Thoracic aorta (tissue), 2 donors: ENCODE measurements at places on chromosomes 11 and 22. TPM values are rescaled to one million over a fixed set of nuclear protein-coding genes. Genes with fewer than 3 reads are reported as not detected.

The GVQW3 gene
- total RNA-seq: 3.2 TPM

The MFRP gene
- not detected for total RNA-seq

The ARRB1 gene
- 30.6 TPM for total RNA-seq

DNA sequence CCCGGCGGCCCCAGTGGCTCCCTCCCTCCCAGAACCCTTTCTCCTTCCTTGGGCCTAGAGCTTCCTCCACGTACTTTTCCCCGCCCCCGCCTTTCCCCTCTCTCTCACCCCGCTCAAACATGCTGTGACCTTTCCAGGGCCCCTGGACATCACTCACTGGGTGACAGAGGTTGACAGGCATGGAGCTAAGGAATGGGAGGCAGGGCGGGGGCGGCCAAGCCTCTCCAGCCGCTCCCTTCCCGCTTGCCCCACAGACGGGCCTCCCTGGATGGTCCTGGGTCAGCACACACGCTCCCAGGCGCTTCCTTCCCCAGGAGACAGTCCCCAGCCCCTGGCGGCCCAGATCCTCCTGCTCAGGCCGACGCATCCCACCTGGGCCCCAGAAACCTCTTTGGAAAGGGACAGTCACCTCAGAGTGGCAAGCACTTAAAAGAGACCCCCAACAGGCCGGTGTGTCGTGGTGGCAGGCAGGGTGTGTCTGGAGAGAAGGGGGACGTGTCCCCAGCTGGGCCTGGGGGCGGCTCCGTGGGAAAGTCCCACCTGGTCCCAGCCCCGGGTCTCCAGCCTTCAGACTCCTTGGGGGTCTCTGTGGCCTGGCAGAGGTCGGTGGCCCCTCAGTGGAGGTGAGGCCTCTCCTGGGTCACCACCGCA is 8.8 kb downstream of the H19 start:
- no peak for DNase-seq
- H3K36me3 ChIP-seq: no peaks in the 10 kb centered on the region
- H3K27ac ChIP-seq: no peak overlapping the region
- H3K4me1 ChIP-seq: no peaks in the 10 kb centered on the region

GRCh38 chr22:45960477-45961386 is 16.2 kb downstream of the WNT7B start:
- H3K4me3 ChIP-seq: no peak overlapping the region
- no peak overlapping the region for H3K27ac ChIP-seq
- no peaks in the 10 kb centered on the region for H3K36me3 ChIP-seq
- H3K27me3 ChIP-seq: no peaks in the 10 kb centered on the region
- H3K4me1 ChIP-seq: no peaks in the 10 kb centered on the region

- no peak for DNase-seq
- no peak overlapping the region for H3K4me3 ChIP-seq
- no peaks in the 10 kb centered on the region for H3K4me1 ChIP-seq
- no peaks in the 10 kb centered on the region for H3K27me3 ChIP-seq
- no peaks in the 10 kb centered on the region for H3K36me3 ChIP-seq
Measured at GRCh38 chr11:88157370-88157769, 17.9 kb downstream of the RAB38 start.

- H3K27me3 ChIP-seq: no peaks in the 10 kb centered on the region
- no peaks in the 10 kb centered on the region for H3K4me1 ChIP-seq
- no peaks in the 10 kb centered on the region for H3K36me3 ChIP-seq
- H3K4me3 ChIP-seq: no peak overlapping the region
- H3K27ac ChIP-seq: no peak overlapping the region
Measured at GRCh38 chr22:17434856-17435255, 65.6 kb downstream of the CECR2 start.
